ENCODE measurements at places on chromosomes 16 and 17.
A peak's percentile ranks its signal among the peaks of the same experiment; 100 is the strongest.

DNA sequence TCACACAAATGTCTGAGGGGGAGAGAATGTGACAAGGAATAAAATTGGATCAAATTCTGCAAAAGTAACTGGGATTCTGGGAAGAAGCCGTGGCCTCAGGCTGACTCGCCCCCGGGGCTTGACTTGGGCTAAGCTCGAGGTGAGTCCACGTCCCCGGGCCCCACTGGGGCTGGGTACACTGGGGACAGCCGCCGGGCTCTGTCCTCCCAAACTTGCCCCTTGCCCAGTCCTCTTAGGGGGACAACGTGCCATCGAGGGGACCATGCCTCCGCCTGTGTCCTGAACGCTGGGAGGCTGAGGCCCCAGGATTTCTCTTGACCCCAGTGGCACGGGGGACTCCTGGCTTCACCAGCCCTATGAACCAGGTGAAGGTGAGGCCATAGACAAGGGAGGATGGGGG, 21.1 kb downstream of the DOC2B start:
- no peak for DNase-seq

GRCh38 chr16:50338371-50339231, 30.2 kb downstream of the BRD7 start:
- no peak for DNase-seq

DNA sequence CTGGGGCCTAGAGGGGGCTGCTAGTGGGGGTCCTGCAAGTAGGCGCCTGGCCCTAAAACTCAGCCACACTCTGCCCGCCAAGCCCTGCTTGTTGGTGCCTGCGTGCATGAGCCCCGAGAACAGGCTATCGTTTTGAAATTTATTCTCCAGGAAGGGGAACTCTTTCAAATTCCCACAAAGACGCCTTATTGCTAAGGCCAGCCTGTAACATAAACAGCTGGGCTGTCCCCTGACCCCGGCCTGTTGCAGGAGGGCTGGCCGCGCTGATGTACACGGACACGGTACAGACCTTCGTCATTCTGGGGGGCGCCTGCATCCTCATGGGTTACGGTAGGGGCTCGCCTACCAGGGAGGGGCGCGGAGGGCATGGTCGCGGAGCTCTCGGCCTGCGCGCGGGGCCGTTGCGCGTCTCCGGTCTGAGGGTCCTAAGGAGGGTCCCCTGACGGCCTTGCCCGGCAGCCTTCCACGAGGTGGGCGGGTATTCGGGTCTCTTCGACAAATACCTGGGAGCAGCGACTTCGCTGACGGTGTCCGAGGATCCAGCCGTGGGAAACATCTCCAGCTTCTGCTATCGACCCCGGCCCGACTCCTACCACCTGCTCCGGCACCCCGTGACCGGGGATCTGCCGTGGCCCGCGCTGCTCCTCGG, 4.3 kb downstream of the SLC5A2 start:
- DNase-seq, result no peak

DNA sequence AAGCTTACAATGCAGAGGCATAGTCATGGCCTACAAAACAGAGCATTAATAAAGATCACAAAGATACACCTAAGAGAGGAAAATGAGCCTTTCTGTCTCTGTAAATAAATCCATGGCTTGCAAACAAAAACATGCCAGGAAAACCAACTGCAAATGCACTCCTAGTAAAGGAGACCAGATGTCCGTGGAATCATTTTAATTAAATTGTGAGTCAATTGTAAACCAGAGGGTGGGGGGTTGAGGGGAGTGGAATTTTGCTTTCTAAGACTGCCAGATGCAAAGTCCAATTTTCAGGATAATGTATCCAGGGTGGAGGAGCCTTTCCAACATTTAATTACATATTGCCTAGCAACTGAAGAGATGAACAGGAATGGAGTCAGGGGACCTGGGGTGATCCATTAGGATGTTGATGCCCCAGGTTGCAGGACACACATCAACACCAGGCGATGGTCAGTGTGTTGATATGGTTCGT, 390.3 kb upstream of the CCL2 start:
- no peak for DNase-seq

DNA sequence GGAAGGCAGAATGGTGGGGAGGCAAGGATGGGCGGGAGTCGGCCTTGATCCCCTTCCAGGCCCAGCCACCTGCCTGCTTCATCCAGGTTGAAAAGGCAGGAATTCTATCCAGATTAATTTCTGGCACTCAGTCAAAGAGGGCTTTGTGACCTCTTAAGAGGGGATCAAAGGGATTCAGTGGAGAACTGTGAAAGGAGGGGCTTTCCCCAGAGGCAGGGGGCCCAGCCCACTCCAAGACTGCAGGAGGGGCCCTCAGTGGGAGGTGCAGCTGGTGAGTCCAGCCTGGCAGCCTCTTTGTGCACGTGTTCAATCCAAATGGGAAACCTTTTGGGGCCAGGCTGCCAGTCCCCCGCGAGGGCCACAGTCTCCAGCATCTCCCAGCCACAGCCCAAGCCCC, 148.5 kb upstream of the PLCG2 start:
- DNase-seq, result no peak

- DNase-seq, result no peak
These were observed 6.6 kb downstream of the SEZ6 start for GRCh38 chr17:28999206-28999605.

- no peak for DNase-seq
These were observed 209.0 kb downstream of the ZFHX3 start for GRCh38 chr16:72838951-72839350.

GRCh38 chr17:63834431-63835166, 7.1 kb upstream of the FTSJ3 start:
- peak; percentile 25 for DNase-seq

GRCh38 chr16:49969091-49970030, 55.7 kb upstream of the CNEP1R1 start:
- DNase-seq, result no peak

GRCh38 chr17:31472137-31472536, 80.7 kb downstream of the RAB11FIP4 start:
- no peak for DNase-seq

GRCh38 chr16:23060458-23061320, 88.6 kb downstream of the USP31 start:
- peak; percentile 39 for DNase-seq

DNA sequence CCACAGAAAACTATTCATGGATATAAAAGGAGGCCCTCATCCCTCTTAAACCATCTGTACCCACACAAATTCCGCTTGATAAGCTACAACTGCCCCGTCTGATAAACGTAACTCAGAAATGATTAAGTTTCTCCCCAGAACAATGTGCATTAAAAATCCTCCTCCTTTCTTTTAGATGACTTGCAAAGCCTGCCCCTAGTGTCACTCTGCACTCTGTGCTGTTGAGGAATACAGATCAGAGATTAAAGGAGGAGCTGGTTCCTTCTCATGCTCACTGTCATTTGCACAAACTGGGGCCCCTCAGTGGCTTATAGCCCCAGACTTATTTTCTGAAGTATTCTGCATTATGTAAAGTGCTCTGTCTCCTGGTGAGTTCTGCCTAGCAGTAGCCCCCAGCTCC, 33.3 kb downstream of the CDRT15 start:
- DNase-seq, result peak; percentile 38

DNA sequence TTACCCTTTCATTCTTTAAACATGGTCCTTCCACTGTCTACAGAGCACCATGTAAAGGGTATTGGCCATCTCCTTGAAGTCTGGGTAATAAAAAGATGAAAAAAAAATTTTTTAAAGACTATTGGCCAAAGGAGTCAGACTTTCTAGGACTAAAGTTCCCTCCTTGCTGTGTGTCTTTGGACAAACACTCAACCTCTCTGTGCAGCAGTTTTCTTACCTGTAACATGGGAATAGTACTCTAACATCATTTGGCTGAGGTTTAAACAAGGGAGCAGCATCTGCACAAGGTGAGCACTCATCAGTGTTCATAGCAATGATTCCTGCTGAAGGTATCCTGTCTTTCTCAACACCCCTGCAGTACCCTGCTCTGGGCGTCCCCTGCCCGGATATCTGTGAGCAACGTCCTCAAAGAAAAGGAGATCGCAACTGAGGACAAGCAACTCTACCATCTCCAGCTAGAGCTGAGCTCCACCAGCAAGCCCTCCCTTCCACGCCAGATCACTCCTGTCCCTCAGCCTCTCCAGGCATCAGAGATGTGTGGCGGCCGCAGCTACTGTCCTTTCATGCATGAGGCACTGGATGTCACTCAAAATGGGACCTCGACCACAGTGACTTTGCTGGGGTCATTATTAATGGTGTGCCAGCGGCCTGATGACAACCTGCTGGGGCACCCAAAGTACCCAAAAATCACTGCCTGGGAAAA, 29.5 kb upstream of the RPH3AL start:
- DNase-seq, result no peak

DNA sequence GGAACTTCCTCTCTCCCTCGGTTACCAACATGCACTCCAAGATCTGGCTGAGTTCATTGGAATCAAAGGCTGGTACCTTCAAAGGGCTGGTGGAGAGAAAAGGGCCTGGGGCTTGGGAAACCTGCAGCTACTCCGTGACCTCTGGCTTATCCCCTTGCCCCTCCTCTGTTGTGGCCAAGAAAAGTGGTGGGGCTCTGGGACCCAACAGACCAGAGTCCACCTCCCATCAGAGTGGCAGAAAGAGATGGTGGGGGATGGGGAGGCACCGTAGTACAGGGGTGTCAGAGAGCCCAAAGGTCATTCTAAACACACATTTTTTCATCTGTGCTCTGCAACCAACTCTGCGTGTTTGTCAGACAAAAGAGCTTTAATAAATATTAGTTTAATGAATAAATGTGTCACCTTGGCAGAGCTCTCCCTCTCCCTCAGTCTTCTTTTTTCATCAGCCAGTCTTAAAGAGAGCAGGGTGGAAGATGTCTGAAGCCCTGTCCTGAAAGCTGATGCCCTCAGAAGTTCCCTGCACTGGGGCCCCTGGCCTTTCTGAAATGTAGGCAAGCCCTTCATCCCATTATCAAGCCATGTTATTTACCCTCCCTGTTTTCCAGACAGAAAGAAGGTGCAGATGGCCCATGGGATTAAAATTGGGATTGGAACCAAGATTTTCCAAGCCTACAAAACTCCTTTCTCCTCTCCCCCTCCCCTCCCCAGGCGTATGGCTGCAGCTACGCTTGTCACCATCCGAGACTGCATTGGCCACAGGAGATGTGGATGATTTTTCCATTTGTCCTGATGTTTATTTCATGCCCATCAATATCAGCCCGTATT, 227.3 kb downstream of the CCDC182 start:
- DNase-seq, result no peak

GRCh38 chr17:32335687-32336086, 6.3 kb downstream of the C17orf75 start:
- no peak for DNase-seq

- no peak for DNase-seq
These were observed 164.2 kb upstream of the LHX1 start for GRCh38 chr17:36773039-36773438.

DNA sequence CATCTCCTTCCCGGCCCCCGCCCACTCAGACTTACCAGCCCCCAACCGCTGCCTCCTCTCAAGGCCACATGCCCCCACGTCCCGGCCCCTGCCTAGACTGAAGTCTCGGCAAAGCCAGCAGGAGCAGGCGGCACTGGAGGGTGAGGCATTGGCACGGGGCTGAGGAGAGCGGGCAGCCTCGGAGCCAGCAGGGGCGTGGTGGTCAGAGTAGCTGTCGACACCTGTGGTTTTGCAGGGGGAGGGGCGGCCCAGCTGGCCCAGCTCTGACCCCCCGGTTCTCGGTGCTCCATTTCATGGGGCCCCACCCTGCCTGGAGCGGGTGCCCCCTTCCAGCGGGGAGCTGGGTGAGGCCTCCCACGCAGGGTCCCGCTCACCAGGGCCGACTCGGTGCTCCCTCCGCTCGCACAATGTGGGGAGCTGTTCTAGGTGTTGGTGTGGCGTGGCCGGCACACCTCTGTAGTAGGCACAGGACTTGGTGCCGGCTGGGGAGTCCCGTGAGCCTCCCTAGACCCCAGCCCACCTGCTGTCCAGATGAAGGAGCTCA, 4.7 kb downstream of the CDH15 start:
- DNase-seq, result no peak

GRCh38 chr17:72119873-72120641, 763 bp upstream of the SOX9 start:
- DNase-seq, result no peak

DNA sequence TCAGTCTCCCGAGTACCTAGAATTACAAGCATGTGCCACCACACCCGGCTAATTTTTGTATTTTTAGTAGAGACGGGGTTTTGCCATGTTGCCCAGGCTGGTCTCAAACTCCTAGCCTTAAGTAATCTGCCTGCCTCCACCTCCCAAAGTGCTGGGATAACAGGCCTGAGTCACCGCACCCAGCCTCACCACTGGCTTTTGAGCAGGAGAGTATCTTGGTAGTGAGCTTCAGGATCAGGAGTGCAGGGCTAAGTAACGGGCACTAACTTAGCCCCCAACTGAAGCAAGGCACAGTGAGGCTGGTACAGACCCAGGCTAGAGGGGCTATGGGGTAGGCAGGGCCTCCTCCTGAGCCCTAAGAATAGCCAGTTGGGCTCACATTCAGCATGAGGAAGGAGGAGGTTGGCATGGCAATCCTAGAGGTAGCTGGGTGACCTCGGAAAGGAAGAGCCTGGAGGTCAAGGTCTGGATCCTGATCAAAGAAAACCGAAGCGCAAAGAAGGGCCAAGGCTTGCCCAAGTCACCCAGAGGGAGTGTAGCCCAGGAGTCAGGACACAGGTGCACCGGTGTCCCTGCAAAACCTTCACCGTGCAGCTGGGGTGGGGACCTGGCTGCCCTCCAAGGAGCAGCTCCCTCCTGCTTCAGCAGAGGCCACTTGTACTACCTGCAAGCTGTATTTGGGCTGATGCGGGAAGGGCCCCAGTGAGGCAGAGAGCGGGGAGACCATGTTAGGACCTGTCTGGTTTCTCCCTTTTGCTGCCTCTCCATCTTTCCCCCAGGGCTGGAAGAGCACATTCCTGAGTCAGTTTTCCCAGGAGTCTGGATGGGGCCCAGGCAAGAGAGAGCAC, 1.3 kb upstream of the ADGRG5 start:
- no peak for DNase-seq

- DNase-seq, result no peak
These were observed 46.9 kb downstream of the IRX6 start for GRCh38 chr16:55370762-55371482.

DNA sequence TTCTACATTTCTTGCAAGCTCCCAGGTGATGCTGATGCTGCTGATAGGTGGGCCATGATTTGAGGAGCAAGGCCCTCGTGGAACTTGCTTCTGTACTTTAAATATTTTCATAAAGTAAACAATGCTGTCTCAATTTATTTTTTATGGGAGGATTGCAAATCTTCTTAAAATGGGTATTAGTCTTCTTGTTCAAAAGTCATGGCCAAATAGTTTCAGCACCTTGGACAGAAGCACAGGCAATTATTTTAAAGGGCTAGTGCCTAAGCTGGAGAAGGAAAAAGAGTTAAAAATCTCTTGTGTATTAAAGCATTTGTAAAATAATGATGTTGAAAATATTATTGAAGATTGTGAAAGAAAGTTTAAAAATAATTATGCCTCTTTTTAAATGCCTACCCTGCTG, 50.5 kb downstream of the GPR139 start:
- no peak for DNase-seq

GRCh38 chr17:81049973-81050551, 15.1 kb downstream of the BAIAP2 start:
- no peak for DNase-seq

- DNase-seq, result no peak
These were observed 401.1 kb downstream of the XYLT1 start for GRCh38 chr16:17069681-17070080.

- no peak for DNase-seq
These were observed 16.9 kb downstream of the SYT17 start for GRCh38 chr16:19184823-19185509.
